ENCODE measurements at places on chromosomes 5 and 9.

DNA sequence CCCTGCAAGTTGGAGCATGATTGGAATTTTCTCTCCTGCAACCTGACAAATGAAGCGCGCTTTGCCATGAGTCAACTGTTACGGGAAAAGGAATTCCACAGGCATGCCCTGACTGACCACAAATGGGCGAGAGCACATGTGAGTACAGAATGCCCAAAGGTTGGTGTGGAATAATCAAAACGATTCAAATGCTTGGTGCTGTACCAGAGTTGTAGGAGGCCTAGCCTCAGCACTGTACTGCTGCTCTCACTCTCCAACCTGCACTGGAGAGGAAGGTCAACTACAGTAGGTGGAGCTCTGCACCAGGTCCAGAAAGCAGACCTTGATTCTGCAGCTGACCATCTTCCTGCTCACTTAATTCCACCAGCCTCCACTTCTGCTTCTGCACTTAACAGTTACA is 406.9 kb upstream of the ACTBL2 start:
- DNase-seq, result no peak

DNA sequence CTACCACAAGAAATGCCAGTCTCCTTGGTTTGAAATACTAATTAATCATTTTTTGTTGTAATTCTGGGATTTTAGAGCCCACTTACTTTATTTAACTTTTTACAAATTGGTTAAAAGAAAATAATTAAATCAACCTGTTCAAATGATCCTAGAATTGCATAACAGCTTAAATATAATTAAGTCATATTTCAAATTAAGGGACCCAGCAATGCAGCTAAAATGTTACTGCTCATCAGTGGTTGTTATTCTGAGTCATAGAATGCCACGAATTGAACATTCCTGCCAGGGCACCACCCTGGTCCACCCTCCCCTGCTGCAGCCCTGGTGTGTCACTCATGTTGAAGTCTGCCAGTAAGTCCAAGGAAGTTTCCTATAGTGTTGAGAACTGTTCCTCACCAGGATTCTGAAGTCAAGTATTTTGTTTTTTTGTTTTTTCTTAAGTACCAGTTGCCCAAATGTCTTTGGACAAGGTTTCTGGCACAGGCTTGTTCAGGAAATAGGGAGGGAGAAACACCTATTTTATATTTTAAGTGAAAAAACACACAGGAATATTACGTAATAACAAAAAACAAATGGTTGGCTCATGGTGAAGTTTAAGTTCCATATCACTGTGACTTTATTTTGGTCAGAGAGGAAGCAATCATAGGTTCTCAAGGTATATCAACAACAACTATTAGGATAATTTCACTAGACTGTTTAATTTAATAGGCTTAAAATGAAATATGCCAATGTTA is 4.3 kb upstream of the ITGA1 start:
- DNase-seq, result no peak

DNA sequence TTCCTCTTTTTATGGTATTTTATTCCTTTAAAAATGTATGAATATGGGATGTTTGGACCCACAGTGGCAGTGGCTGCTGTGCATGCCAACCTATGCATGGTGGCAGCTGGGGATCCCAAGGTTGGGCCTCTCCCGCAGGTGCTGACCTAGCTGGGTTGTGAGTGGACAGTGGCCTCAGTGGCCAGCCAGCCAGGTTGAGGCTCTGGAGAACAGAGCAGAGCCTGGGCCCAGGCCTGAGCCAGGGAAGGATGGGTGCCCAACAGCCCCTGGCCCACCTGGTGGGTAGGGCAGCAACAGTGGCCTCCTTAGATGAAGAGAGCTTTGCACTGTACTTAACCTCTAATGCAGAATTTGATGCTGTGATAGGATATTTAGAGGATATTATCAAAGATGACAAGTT is 624.8 kb downstream of the CHSY3 start:
- DNase-seq, result no peak

- no peak for DNase-seq
Observed at GRCh38 chr5:158499075-158499891, 600.4 kb downstream of the EBF1 start.

DNA sequence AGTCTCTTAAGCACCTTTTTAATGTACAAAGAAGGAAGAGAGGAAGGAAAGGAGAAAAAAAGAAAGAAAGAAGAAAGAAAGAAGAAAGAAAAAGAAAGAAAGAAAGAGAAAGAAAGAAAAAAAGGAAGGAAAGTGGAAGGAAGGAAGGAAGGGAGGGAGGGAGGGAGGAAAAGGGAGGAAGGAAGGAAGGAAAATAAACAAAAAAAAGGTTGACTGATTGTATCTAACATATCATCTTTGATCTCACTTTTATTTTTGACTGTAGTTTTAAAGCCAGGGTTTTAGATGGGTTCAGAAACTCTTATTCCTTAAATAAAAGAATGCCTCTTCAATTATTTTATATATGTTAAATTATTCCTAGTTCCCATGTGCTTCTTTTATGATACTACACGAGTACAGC is 794.5 kb downstream of the CDH12 start:
- DNase-seq, result no peak

DNA sequence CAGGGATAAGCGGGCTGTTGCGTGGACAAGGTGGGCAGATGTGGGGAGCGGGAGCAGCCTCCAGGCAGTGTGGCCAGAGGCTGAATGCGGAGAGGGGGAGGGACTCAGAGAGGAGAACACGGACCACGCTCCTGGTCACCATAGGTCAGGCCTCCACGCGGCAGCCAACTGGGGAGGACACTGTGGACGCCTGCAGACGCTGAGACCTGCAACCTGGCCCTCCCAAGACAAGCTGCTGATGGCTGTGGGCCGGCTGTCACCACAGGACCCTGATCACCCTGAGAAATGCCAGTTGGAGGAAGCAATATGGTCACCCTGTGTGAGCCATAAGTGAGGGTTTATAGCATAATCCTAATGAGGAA is 16.8 kb downstream of the LPCAT1 start:
- DNase-seq, result no peak

DNA sequence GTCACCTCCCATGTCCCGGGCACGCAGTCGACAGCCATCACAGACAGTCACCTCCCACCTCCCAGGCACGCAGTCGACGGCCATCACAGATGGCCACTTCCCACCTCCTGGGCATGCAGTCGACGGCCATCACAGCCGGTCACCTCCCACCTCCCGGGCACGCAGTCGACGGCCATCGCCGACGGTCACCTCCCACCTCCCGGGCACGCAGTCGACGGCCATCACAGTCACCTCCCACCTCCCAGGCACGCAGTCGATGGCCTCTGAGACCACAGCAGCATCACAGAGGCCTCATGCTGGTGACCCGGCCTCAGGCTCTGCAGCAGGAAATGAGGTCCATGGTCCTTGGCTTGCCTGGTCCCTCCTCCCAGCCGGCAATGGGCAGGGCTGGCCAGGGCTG is 5.5 kb upstream of the SLC6A19 start:
- DNase-seq, result no peak

DNA sequence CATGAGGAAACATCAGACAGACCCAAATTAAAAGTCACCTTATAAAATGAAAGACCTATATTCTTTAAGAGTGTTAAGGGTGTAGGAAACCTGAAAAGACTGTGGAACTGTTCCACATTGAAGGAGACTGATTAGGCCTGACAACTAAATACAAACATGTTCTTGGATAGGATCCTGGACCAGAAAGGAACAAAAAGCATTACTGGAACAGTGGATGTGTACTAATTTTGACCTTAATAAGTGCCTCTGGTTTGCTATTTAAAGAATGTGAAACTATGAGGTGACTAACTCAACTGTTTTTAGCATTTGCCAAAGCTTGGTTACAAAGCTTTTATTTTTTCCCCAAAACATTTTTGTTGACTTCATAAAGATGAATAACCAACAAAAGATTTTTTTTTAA is 340.6 kb downstream of the CAAP1 start:
- no peak for DNase-seq

DNA sequence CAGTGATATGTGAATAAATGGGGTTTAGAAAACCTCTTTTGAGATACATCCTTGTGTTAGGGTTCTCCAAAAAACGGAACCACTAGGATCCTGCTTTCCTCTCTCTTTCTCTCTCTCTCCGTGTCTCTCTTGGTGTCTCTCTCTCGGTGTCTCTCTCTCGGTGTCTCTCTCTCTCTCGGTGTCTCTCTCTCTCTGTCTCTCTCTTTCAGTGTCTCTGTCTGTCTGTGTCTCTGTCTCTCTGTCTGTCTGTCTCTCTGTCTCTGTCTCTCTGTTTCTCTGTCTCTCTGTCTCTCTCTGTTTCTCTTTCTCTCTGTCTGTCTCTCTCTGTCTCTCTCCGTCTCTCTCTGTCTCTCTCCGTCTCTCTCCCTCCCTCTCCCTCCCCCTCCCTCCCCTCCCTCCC is 7.8 kb upstream of the TEX48 start:
- no peak for DNase-seq

DNA sequence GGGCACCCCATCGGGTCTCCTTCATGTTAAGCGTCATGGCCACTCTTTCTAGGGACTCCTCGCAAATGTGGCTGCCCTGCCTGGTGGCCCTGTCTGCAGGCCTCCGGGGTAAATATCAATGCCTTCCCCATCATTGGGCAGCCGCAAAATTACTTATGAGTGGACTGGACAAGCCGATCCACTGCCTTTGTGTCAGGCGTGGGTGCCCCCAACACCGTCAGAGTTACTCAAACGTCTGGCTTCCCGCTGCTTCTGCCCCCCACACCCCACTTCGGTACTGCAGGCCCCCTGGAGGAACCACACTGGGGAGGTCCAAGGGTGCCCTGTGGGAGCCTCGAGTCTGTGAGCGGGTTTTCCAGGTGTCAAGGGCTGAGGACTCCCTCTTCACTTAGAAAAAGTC is 3.8 kb downstream of the LHX3 start:
- no peak for DNase-seq

DNA sequence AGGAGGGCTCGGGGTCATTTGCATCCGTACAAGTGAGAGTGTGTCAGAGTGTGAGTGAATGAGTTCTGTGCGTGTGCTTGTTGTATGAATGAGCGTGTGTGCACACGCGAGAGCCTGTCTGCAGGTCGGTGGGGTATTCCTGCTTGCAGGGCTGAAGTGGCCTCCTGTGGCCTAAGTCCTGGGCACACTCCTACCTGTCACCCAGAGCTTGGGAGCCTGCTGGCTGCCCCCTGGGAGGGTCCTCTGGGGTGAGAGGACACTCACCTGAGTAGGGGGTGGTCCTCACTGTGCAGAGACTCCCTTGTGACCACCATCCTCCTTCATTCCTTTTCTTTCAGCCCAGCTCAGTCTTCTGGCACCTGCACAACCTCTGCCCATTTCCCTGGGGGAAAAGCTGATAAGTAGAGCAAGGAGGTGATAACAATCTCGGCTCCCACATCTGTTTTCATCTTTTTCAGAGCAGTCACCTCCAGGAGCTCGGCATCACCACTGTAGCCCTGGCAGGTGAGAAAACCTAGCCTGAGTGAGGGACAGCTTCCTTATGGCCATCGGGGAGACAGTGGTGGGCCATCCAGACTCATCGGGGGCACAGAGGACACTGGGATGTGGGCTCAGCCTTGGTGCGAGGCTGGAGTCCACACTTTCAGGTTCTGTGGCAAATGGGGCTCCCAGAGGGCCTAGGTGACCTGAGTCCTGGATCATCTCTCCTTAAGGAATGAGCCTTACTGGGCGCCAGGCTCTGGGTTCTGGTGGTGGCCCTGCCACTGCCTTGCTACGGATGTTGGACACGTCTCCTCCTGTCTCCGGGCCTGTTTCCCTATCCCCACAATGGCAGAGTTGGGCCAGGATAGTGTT is 38.7 kb upstream of the SYNPO start:
- no peak for DNase-seq

DNA sequence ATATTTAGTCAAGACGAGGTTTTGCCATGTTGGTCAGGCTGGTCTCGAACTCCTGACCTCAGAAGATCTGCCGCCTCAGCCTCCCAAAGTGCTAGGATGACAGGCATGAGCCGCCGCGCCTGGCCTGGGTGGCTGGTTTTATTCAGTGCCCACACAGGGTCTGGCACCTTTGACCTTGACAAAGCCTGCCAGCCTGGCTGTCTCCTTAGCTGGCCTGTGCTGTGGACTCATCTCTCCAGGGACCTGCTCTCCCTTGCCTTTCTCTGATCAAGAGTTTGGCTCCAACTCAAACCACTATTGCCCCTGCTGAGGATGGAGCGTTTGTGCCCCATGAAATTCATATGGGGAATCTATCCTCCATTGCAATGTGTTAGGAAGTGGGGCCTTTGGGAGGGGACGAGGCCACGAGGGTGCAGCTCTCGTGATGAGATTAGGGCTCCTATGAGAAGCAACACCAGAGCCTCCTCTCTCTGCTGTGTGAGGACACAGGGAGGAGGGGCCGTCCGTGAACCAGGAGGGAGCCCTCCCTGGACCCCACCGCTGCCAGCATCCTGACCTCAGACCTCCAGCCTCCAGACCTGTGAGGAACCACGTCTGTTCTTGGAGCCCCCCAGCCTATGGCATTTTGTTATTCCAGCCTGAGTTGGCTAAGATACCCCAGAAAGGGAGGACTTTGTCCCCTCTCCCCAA is 45.0 kb downstream of the MRPL36 start:
- no peak for DNase-seq

DNA sequence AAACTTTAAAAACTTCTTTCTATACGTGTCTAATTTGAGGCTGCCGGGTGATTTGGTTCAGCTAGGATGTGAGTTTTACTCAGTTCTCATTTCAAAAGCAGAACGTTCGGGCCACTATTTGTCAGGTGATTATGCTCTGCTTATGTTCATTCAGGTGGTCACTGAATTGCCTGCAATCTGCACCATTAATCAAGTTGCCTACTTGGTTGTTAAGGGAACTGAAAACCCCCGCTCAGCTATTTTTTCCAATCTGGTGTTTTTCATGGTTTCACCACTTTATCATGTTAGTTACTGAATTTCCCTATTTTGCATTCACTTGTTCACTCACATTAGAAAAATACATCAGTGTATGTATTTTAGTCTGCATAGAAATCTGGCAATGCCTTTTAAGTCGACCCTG is 523.0 kb downstream of the CSNK1G3 start:
- DNase-seq, result no peak

GRCh38 chr5:146717951-146718350 is 160.6 kb downstream of the PPP2R2B start:
- no peak for DNase-seq

- DNase-seq, result no peak
Observed at GRCh38 chr5:109936996-109937395, 247.3 kb downstream of the MAN2A1 start.

DNA sequence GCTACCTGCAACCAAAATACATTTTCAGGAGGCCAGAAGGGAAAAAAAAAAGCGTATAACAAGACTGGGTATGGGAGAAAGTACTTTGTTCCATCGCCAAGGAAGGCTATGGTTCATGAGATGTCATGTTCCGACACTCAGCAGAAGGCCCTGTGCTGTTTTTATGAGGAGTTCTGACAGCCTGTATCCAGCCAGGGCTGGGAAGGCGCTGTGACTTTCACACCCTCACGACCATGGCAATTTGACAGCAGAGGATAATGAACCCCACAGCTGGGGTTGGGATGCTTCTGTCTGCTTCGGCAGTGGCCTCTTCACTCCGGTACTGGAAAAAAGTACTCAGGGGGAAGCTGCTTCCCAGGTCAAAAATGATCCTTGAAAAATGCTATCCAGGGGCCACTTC is 154.4 kb downstream of the PRELID2 start:
- no peak for DNase-seq

GRCh38 chr5:9861666-9862256 is 231.6 kb upstream of the TAS2R1 start:
- no peak for DNase-seq

GRCh38 chr5:96778409-96778808 is 29.3 kb downstream of the ERAP1 start:
- no peak for DNase-seq

- DNase-seq, result no peak
Observed at GRCh38 chr5:83563631-83564030, 92.1 kb downstream of the VCAN start.

GRCh38 chr5:126339215-126339805 is 83.9 kb upstream of the GRAMD2B start:
- peak; percentile 50 for DNase-seq
